KG1 (cell line): ENCODE measurements at places on chromosomes 7 and 10.

GRCh38 chr7:64892116-64892515, 11.0 kb upstream of the ZNF273 start:
- no peak for DNase-seq

- DNase-seq = no peak
Observed at GRCh38 chr10:103676851-103677417, 178.4 kb downstream of the SH3PXD2A start.

- peak; percentile 25 for DNase-seq
Observed at GRCh38 chr7:19713676-19714075, 4.8 kb upstream of the POLR1F start.

DNA sequence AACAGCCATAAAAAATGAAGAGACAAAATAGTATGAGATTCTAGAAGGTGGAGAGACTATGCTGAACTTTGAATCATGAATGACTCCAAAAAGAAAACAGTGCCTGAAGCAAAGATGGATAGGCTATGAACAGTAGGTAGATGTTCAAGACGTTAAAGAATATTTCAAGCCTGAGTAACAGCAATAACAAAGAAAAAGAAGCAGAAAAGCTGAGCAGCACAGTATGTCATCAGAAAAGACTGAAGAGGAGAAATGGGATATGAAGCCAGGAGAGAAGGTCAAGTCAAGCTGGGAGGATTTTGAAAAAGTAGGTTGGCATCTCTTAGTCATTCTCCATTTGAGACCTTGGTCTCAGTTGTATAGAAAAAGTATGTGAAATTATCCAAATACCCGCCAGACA, 484.4 kb downstream of the SORCS1 start:
- no peak for DNase-seq

DNA sequence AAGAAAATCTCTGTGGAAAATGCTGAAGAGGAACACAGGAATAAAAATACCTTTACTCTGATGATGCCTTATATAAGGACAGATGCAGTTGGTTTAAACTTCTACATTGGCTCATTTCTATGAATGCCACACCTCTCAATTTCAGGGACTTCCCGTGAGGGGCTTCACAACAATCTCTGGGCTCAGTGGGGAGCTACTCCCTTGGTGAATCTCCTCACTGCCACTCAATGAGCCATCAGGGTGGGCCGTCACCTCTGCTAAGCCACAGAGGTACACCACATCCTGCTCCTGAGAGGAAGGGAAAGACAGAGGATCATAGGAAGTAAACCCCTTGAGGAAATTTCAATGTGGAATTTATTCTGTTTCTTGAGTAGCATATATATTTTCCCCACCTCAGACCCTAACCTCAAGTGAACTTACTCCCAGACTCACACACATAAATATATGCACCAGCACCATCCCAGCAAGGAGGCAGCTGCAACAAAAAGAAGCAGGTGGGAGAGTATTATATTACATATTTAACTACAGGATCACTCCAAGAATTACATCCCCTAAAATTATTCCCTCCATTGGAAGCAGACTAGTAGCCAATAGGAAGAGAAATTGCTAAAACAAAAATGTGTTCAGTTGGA, 63.3 kb upstream of the PRSS1 start:
- no peak for DNase-seq

GRCh38 chr7:50207686-50208255, 96.7 kb upstream of the IKZF1 start:
- DNase-seq = no peak

- DNase-seq = no peak
Observed at GRCh38 chr7:142030294-142030693, 34.6 kb downstream of the MGAM start.

GRCh38 chr7:158111906-158112570, 475.6 kb downstream of the PTPRN2 start:
- no peak for DNase-seq

- no peak for DNase-seq
Observed at GRCh38 chr10:4481192-4481591, 344.8 kb upstream of the AKR1E2 start.

- no peak for DNase-seq
Observed at GRCh38 chr10:61635471-61635870, 27.3 kb upstream of the CABCOCO1 start.

DNA sequence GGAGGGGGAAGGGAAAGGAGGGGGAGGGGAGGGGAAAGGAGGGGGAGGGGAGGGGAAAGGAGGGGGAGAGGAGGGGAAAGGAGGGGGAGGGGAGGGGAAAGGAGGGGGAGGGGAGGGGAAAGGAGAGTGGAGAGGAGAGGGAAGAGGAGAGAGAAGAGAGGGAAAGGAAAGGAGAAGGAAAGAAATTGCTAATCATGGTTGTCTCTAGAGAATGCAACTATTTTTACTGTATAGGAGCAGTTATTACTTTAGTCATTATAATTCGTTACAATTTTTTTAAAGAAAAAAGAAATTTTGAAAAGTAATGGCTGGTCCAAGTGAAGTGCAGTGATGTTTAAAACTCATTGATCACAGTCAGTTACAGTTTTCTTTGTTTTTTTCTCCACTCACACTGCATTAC, 24.5 kb downstream of the SLC25A16 start:
- DNase-seq = no peak

DNA sequence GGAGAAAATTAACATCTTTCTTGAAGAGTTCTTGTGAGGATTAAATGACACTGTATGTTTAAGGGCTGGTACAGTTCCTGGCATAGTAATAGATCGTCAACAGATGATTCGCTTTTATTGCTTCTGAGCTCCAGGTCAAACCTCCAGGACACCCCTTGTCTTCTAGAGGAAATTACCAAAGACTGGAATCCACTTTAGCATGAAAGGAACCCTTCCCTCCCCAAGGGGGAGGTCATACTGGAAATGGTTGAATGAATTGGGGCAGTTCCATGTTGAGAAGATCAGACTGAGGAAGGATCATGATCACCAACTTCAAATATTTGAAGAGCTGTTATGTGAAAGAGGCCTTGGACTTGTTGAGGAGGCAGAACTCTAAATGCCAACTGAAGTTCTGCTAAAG, 8.9 kb downstream of the NFE2L3 start:
- no peak for DNase-seq

GRCh38 chr7:78218051-78218450, 419.5 kb downstream of the PHTF2 start:
- DNase-seq = no peak

- DNase-seq = no peak
Observed at GRCh38 chr7:131056007-131056406, 271.7 kb upstream of the MKLN1 start.

DNA sequence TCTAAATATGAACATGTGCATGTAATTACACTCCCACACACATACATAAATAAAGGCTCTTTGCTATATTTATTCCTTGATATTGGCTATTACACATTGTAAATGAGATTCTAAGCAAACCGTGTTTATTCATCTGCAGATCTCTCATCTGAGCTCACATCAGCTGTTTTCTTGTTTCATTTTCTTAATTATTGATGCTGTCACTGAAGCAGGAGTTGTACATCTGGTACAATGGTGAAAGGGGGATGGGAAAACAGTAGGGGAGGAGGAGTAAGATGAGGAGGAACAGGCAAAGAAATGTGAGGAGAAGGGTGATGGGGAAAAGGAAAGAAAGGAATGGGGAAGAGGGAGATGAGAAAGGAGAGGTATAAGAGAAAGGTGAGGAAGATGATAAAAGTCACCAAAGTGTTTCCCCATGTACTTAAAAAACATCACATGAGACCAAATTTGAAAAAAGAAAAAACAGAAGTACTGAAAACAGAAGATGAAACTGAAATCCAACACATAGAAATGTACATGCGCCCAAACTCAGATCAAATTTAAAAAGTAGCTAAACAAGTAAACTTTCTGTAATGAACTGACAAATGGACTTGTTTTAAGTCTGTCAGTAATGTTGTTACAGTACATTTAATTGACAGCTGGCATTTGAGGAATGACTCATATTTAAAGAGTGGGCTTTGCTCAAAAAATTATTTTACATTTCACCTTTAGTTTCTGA, 472.2 kb downstream of the ARL4A start:
- DNase-seq = no peak

- no peak for DNase-seq
Observed at GRCh38 chr10:4043897-4044665, 259.1 kb upstream of the KLF6 start.

DNA sequence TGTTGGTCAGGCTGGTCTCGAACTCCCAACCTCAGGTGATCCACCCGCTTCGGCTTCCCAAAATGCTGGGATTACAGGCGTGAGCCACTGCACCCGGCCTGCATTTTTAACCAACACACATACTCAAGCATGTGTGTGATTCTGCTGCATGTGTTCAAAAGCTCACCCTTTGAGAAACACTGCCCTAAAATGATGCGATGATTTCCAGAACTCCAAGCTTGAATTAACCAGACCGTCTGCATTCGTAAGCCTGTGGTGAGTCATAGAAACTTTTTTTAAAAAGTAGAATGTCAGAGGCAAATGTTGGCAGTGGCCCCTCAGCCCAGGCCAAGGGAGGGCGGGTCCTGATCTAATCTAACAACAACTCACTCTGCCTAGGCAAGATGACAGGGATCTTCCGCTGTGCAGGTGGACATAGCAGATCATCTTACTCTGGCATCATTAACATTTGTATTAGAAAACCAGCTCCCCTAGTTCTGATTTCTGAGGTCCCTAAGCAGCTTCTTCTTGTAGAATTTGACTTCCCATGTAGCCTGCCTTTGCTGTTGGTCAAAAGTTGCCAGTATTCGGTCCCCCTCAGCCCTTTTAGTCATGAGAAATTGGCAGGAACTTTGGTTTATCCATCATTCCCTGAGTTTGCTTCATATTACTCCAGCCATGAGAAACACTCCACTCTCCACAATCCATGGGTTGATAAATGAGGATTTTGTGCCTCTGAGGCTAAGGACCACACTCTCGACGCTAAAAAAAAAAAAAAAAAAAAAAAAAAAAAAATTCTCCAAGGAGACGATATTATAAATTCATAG, 190.4 kb downstream of the SKIDA1 start:
- DNase-seq = no peak

GRCh38 chr7:22863156-22863899, 40.7 kb upstream of the TOMM7 start:
- DNase-seq = no peak

DNA sequence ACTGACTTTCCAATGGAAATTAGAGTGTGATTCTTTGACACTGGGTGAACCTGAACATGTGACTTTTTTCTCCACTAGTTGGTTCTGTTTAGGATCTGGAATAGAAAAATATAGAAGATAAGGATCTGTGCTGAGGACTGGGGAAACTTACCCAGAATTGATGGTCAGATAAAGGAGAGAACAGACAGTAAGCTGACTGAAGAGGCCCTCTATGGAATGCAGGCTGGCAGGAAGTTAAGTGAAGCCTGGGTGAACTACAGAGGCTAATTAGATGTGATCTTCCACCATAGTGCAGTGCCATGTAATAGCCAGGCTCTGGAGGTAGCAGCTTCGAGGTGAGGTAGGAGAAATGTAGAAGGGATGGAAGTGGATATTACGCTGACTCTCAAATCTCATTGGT, 455.3 kb downstream of the PLXDC2 start:
- DNase-seq = no peak

DNA sequence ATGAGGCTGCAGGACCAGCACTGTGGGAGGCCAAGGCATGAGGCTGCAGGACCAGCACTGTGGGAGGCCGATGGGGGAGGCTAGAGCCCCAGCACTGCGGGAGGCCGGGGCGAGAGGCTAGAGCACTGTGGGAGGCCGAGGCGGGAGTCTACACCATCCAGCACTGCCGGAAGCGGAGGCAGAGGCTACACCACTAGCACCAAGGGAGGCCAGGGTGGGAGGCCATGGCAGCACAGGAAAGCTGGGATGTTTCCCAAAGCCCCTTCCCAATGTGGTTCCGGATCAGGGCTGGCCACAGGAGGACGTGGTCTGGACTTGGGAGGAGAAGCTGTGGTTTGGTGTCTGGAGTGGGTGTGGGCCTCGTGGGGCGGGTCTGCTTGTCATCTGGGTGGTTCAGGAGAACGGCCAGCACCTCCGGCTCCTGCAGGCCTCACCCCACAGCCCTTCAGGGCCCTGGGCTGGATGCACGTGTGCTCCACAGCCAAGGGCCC, 43.6 kb downstream of the PDGFA start:
- no peak for DNase-seq

GRCh38 chr7:48158404-48158803, 12.9 kb upstream of the ABCA13 start:
- no peak for DNase-seq

GRCh38 chr10:71891437-71891836, 40.4 kb upstream of the PSAP start:
- no peak for DNase-seq

DNA sequence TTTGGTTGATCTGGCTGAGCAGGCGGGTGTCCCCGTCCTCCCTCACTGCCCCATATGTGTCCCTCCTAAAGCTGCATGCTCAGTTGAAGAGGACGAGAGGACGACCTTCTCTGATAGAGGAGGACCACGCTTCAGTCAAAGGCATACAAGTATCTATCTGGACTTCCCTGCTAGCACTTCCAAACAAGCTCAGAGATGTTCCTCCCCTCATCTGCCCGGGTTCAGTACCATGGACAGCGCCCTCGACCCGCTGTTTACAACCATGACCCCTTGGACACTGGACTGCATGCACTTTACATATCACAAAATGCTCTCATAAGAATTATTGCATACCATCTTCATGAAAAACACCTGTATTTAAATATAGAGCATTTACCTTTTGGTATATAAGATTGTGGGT, 26.9 kb upstream of the TRIM56 start:
- no peak for DNase-seq

- no peak for DNase-seq
Observed at GRCh38 chr7:151132461-151133205, 34.9 kb downstream of the GBX1 start.

DNA sequence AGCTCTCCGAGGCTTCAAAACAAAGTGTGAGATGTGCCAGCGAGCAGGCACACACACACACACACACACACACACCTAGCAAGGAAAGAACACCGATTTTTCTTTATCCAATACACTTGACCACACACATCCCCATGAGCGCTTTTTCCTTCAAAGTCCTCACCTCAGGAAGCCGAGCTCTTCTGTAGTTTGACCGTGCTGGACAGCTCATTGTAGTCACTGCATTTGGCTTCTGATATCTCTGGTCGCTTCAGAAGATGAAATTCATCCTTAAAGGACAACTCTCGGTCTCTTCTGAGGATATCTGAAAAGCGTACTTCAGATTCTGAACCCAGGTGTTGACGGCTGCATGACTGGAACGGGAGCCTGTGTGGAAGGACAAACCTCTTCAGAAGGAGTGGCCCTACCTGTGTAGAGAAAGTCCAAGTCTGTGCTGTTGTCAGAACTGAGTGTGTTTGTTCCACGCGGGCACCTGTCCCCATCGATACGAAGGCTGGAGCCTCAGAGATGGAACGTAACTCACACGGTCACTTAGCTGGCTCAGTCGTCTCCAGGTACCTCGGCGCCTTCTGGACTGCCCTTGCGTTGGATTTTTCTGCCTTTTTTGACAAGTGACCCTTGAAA, 28.1 kb upstream of the SHH start:
- no peak for DNase-seq
